Activated naive CD4-positive, alpha-beta T cell treated with anti-CD3 and anti-CD28 coated beads, Interleukin-2, amount 50 U/mL, for 72 hours (primary cell): ENCODE measurements at places on chromosomes 3 and 15.

DNA sequence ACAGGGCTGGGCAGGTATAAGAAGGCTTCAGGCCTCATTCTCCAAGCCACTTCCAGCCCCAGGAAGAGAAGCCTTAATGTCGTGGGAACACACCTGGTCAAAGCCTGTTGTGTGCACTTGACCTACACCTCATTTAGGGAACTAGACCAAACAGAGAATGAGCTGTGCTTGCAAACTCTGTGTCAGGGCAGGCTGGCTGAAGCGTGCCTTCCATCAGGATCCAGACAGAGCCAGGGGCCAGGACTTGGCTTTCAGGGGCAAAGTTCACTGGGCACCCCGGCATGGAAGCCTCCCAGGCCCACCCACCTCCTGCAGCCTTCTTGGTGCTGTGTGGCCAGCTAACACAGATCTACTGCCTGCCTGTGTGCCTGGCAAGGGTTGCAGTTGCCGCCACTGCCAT, 11.5 kb downstream of the RBPMS2 start:
- no peak for DNase-seq

DNA sequence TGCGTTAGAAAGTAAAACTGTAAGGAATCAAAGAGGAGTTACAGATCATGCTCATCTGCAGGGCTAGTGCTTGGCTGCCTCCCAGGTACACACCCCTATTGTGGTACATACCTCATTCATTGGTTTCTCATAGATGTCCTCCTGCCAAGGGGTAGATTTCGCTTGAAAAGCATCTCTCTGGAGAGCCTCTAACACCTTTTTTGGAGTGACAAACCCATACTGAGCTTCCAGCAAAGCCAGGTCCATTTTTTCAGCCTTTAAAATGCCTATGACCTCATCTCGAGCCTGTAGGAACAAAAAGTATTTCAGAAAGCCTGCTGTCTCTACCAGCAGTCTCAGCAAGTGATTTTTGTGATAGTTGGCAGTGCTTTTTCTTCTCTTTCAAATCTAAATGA, 112.1 kb downstream of the CMSS1 start:
- DNase-seq = no peak

DNA sequence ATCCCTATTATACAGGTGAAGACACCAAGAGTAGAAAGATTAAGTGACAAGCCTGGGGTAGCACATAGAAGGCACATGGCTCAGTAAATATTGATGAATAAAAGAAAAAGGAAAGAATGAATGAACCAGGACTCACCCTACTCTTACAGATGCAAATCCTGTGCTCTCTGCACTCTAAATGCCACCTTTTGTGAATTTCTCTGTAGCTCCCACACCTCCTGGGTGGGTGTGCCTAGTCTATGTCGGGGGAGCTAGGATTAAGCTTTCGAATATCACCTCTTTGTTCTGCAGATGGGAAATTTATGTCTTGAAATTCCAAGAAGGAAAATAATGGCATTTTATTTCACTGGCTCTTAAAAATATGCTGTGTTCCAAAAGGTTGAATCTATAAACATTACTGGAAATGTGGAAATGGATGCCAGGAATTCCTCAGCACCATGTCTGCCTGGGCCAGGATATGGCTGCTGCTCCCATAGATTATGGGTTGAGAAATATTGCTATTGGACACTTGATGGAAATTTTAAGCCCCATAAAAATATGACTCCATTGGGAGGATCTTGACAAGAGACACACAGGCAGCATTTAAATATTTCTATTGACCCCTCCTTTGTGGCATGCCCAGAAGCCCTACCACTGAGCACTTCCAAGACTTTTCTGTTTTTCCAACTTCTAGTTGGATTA, 43.3 kb downstream of the CCNB2 start:
- no peak for DNase-seq

DNA sequence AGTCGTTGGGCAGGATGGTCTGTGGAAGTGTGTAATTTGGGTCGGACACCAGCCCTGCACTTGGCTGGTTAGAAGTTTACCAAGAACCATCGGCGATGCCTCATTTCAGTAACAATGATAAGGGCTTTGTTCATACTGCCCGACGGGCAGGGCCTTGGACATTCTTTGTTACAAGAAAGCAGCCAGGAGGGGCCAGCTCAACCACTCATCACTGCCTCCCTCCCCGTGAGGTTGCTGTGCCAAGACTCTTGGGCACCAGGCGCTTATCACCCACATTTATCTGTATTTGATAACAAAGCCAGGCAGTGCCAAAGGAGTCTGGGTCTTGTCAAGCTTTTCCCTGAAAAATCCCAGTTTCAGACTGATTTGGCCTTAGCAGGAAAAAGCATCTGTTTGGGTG, 235.0 kb downstream of the ADAMTS17 start:
- DNase-seq = no peak
